ENCODE measurements at places on chromosomes 4 and X.

- DNase-seq = no peak
Measured at GRCh38 chrX:87067795-87068369, 449.7 kb upstream of the KLHL4 start.

GRCh38 chr4:15451866-15452765 is 17.6 kb upstream of the CC2D2A start:
- no peak for DNase-seq

DNA sequence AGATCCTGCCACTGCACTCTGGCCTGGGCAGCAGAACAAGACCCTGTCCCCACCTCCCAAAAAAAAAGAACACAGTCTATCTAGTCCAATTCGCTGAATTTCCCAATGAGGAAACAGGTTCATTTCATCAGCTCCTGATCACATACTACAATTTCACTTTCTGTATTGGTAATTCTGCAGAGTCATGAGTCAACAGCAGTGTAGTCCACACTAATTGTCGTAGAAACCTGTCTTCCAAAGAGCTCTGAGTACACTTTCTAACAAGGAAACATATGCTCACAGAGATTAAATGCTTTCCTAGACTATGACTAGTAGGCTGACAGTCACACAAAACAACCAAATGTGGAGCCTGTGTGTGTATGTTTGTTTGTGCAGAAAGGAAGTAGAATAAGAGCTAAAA is 91.9 kb downstream of the GPC4 start:
- no peak for DNase-seq

DNA sequence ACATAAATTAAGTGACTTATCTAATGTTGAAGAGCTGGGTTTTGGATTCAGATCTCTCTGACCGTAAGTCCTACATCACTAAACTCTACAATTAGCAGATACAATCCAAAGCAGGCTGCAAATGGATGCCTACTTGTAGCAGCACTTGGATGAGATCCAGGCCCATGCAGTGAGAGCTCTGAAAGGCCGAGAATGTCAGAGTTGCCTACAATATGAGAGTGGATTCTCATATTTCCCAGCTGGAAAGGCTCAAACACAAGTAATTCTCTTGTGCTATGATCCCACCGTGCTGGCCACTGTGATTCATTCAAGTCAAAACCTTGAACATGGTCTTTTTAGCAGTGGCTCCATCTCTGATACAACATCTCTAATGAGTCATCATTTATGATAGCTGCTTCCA is 125.4 kb upstream of the CHRDL1 start:
- DNase-seq = peak; percentile 65

GRCh38 chrX:46209037-46209436 is 336.2 kb downstream of the ZNF674 start:
- no peak for DNase-seq

- no peak for DNase-seq
Measured at GRCh38 chr4:1600811-1601532, 83.1 kb downstream of the FAM53A start.

GRCh38 chrX:15953801-15954200 is 99.2 kb upstream of the AP1S2 start:
- DNase-seq = no peak

DNA sequence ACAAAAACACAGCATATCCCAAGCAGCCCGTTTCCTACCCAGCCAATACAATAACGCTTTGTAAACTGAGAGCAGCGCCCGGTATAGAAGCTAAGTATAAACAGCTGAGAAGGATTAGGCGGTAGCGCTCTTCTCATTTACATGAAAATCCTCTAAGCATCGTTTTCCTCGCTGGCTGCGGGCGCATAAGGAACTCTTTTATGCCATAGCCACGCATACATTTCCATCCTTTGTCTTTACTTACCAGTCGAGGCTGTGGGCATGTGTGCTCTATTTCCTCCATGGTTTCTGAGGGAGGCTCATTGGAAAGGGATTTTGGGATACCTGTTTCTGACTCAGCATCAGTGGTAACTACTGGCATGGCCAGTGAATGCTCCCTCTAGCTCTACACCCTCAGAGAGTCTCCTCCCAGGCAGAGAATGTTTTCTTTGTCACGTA is 383 bp downstream of the PCYT1B start:
- DNase-seq = peak; percentile 45

DNA sequence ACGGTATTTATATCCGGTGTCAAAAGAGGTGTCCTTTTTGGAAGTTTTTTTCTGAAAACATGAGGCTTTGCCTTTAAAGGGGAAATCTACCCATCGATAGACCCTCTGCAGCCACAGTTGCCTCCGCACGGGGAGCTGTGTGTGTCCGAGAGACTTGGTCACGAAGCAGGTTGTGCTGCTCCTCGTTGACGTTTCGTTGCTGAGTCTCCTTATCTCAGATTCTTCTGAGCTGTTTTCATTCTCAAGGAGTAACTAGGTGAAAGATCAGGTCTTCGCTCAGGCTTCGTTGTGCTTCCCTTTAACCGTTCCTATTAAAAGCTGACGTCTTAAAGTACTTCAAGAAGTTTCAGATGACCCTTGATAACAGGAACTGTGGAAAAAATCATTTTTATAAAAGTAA is 23.8 kb downstream of the TRMT44 start:
- no peak for DNase-seq

DNA sequence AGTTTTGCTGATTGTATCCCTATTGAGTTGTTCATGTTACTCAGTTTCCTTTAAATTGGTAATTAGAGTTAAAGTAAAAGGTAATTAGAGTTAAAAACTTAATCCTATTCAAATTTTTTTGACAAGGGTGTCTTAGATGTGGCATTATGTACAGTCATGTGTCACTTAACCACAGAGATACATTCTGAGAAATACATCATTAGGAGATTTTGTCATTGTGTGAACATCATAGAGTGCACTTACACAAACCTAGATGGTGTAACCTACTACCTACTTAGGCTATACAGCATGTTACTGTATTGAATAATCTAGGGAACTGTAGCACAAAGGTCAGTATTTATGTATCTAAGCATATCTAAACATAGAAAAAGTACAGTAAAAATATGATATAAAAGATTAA is 39.2 kb downstream of the BEX3 start:
- DNase-seq = no peak

All from NCI-H345 (cell line).